ENCODE measurements at places on chromosomes 3 and 15. TPM values are rescaled to one million over a fixed set of nuclear protein-coding genes. Genes with fewer than 3 reads are reported as not detected.

Gene C3orf80
- 0.91 TPM for total RNA-seq

Gene THAP10
- total RNA-seq, result 3.0 TPM

Gene GOLGA6L9
- 13.7 TPM for total RNA-seq

Gene CEMIP
- 4.2 TPM for total RNA-seq

Gene APOD
- 4.7 TPM for total RNA-seq

Gene TUBGCP4
- total RNA-seq, result 17.0 TPM
